Activated CD8-positive, alpha-beta memory T cell treated with anti-CD3 and anti-CD28 coated beads for 1 hour (primary cell): ENCODE measurements at places on chromosomes 7 and 10.

DNA sequence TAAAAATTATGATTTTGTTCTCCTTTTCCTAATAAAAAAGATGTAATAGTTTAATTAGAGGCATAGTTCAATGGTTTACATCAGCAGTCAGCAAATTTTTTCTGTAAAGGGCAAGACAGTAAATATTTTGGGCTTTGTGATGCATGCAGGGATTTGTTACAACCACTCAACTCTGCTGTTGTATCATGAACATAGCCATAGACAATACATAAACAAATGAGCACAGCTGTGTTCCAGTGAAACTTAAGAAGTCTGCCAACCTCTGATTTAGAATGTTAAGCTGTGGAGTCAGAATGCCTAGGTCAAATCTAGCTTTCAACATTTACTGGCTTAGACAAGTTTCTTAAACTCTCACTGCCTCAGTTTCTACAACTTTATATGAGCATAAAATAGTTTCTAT, 31.6 kb downstream of the ASZ1 start:
- no peak for DNase-seq

DNA sequence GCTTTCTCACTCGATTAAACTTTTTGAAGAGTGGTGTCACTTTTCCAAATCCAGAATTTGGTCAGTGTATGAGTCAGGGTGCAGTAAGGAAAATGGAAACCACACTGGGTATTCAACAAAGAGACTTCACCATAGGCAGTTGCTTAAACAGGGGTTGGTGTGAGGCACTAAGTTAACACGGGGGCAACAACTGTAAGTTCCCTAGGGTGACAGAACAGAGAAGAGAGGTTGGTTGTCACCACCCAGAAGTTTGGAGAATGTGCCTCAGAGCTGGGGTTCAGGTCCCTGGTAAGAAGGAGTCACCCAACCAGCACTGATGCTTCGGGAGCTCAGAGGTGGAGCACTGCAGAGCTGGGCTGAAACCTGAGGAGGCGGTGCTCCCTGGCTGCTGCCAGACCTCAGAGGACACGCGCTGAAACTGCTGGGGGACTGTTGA, 170.4 kb downstream of the ARID5B start:
- no peak for DNase-seq

GRCh38 chr10:5545778-5546710, 21.3 kb downstream of the CALML3 start:
- no peak for DNase-seq

- no peak for DNase-seq
Measured at GRCh38 chr7:107370816-107371215, 99.0 kb upstream of the GPR22 start.

DNA sequence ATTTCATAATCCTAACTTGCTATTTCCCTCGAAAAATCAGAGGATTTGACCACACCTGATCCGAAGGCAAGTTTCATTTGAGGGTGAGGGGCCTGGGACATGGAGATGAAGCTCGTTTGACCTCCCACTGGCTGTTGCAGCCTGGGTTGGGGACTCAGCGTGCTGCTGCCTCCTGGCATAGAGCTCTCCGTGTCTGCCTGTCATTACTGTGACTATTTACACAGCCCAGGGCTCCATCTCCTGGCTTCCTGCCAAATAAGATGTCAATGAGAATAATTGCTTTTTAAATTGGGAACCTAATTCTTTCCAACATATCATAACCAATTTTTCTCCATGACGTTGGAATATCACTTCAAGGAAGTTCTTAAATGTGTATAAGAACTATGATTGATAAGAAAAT, 139.3 kb upstream of the COBL start:
- DNase-seq = no peak

DNA sequence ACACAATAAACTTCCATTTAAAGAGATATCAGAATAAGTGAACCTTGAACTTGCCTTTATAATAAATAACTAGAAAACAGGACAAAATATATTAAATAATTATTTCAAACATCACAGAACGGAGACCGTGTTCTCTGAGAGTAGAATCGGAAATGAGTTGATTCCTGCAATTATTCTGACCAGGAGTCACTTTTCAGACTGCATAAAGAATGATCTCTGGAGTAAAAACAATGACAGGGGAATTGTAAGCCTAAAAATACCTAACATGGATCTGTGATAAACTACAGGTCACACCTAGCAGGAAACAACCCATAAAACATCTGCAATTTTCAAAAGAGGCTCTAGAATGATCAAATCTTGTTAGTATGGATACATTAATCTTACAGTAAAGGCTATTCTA, 577.5 kb upstream of the SORCS1 start:
- no peak for DNase-seq

DNA sequence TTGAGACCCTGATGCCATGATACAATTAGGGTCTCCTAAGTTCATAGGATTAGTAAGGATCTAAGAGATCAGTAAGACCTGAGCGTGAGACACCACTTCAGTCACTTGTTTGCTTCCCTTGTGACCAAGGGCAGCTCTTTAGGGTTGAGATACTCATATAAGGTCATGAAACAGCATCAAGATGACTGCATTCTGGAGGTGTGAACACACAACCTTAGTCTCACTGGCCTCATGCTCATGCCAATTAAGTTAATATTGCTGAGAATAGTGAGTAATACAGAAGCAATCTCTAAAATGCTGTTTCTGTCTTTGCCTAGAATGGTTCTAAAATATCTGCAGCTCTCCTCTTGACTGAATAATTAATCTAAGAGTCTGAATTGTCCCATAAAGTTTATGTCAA, 39.6 kb upstream of the KLHL7 start:
- no peak for DNase-seq

DNA sequence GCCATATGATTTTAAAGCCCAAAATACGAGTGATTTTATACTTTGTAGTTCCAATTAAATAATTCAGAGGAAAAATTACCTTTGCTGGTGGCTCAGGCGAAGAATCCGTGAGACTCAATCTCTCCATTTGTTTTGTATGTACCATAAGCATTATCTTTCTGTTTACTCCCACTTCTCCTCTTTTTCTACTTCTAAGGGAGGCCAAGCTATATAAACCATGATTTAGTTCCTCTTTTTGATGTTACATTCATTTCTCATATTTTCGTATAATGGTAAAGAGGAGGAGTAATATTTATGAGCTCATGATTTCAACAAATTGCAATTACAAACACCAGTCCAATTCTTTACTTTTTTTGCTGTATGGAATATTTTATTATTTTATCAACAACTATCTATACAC, 50.6 kb upstream of the TES start:
- no peak for DNase-seq

DNA sequence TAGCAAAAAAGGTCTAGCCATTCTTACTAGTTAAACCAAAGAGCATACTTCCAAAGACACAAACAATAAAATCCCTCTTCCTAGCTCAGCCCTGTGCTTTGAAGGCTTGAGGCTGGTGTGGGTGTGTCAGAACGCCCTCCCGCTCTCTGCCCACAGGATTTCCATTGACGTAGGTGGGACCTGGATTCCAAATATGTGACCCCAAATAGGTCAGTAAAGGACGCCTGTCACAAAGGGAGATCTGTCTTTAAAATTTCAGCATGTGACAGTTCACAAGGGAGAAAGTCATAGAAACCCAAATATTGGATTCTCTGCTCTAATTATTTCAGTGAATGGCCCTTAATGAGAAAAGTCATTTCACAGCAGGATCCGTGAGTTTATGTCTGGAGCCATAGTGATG, 39.9 kb upstream of the LYZL1 start:
- DNase-seq = no peak

GRCh38 chr7:96173781-96174180, 148.1 kb downstream of the SLC25A13 start:
- DNase-seq = no peak

GRCh38 chr7:108016841-108017775, 14.1 kb upstream of the LAMB1 start:
- DNase-seq = no peak

GRCh38 chr7:52064493-52064892, 747.9 kb upstream of the COBL start:
- DNase-seq = no peak

- DNase-seq = peak; percentile 42
Measured at GRCh38 chr7:106153891-106154449, 41.9 kb upstream of the SYPL1 start.

- no peak for DNase-seq
Measured at GRCh38 chr10:978826-979421, 9.3 kb upstream of the GTPBP4 start.

- DNase-seq = no peak
Measured at GRCh38 chr10:78750418-78750817, 318.3 kb upstream of the ZMIZ1 start.

DNA sequence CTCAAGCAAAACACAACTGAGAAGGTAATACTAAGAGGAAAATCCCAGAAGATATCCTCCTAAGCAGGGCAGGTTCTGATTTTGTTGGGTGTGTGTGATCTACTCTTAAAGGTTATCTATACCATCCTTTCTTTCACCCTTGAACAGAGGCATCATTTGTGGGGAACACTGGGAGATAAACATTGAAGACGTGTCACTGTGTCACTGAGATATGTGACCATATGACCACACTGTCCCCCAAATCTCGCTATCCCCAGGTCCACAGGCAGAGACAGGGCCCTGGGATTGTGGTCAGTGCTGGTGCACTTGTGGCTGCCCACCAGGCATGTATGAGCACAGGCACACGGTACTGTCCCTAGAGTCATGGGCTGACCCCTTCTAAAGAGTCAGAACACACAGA, 30.0 kb downstream of the TECTB start:
- no peak for DNase-seq

DNA sequence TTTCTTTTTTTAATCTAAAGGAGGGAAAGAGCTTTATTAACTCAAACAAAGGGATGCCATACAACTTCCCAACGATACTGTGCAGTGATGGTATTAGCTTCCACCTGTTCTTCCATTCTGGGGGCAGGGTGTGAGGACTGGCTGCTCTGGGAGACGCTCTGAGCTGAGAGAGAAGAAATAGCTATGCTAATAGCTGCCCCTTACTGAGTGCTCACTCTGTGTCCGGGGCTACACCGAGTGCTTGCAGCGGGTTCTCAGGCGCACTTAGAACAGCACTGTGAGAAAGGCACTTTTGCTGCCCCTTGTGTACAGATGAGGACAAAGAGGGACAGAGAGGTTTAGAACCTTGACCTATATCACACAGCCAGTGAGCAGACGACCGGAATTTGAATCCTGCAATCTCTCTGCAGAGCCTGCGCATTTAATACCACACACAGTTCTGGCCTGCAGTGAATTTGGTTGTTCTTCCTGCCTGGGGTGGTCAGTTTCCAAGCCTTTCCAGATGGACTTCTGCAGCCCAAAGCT, 142.2 kb downstream of the PLPP4 start:
- no peak for DNase-seq

DNA sequence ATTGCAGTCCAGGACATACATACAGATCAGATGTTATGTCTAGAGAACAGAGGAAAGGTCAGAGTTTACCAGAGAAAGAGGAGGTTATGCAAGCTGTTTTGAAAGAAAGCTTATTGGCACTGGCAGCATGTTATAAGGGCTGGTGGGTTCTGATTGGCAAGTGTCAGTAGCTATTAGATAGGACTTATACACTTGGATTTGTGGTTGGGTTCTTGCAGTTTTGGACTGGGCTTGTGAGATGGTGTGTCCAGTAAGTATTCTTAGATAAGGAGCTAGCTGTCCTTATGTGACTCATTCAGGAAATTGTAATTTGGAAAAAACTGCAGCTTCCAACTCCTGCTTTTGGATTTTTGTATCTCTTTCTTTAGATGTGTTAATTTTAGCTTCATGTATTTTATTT, 130.7 kb upstream of the NAMPT start:
- DNase-seq = no peak

DNA sequence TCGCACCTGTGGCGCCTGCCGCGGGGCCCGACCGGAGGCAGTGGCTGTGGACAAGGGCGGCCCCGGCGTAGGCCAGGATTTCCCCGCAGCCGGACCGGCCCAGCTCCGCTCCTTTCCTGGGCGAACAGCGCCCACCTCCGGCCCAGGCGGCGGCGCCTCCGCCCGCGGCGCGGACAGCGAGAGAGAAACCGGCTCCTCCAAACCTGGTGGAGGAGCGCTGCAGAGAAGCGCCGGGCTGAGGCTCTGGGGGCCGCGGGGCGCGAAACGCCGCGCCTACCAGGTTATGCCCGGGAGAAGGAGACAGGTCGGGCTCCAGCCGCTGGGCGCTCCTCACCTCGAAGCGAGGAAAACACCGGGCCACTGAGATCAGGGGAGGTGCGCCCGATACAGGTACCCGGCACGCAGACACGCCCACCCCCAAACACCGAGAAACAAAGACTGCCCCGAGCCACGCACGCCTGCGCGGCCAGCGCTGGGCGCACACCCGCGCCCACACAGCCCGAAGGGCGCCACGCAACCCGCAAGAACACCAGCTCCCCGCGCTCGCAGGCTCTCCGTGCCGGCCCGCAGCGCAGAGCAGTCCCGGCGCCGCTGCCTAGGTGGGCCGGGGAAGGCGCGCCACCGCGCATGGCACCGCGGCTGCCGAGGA, 3.3 kb downstream of the GRID1 start:
- no peak for DNase-seq

GRCh38 chr10:59007307-59008025, 169.0 kb upstream of the PHYHIPL start:
- DNase-seq = no peak
